ENCODE measurements at places on chromosomes 2 and 18.

DNA sequence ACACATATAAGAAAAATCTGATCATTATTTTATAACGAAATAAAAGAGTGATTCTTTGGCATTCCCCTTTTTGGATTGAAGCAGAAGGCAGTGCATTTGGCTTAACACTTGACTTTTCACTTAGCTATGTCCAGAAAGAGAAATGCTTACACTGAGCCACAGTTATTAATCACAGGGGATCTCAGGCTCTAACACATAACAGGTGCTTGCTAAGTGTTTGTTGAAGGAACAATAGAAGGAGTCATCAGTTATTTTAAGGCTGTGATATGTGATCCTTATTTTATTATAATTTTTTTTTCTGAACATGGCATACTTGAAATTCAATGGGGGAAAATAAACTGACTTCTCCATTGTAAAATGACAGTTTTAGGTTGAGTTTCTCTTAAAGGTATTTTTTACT is 209.5 kb downstream of the UBE2E3 start:
- no peak for DNase-seq

- no peak for DNase-seq
Observed at GRCh38 chr2:136055929-136056688, 61.8 kb downstream of the CXCR4 start.

DNA sequence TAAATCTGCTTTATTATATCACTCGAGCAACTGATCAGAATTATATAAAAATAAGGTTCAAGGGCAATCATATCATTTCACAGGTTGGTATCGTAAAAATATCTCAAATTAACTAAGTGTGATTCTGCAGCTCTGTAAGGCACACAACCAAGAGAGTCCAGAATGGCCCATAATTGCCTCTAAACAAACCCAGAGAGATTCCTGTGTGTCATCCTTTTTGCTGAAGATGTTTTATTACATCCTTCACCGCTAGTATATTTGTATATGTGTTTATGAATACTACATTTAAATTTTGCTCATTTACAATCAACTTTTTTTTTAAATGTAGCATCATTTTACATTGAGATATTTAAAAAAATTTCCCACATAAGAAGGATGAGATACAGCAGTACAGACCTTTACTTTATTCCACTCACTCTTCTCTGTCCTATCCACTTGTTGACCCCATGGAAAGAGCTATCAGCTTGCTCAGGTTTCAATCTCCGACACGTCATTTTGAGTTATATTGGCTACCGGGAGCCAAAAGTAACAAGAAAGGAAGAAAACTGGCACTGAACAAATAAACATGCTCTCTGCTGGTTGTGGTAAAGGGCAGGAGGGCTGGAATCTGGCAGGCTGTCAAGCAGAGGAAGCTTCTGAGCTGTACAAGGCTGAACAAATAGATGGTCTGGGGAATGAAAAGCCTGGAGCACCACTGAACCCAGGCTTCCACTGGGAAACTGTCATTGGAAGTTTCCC is 23.1 kb downstream of the PLA2R1 start:
- no peak for DNase-seq

DNA sequence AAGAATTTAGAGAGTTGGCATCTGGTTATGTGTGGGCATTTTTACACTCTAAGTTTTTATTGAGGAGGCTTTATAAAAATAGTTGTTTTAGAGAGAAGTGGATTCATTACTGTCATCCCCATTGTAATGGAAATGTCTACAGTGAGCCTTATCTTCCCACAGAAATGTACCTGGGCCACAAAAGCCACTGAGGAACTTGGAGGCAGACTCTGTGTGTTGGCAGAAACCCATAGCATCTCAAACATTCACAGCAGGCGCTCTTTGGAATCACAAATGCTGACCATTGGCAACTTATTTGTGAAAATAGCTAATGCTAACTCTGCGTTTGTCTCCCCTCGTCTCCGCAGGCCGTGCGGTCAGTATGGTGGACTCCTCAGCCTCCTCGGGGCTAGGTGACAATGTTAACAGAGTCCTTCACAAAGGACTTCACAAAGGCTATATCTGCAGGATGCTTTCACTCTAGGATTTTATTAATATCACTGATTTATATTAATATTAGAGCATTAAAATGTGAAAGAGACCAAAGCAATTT is 689.1 kb upstream of the POU3F3 start:
- no peak for DNase-seq

DNA sequence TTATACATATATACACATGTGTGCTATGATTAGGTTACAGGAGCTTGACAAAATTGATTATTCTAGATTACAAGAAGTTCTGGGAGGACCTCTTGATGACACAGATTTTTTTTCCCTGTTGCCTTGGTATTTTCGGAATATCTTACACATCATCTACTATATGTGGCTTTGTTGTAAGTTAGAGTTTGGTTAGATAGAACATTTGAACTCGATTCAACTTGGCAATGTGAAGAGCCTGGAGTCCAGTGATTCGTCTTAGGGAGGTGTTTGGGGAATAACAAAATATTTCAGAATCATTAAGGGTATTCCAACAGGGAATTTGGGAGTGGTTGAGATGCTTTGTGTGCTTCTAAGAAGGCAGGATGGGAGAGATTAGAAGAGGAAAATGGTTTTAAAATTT is 39.3 kb upstream of the EFEMP1 start:
- DNase-seq: no peak

- DNase-seq: no peak
Observed at GRCh38 chr2:219624565-219624964, 2.9 kb upstream of the SLC4A3 start.

DNA sequence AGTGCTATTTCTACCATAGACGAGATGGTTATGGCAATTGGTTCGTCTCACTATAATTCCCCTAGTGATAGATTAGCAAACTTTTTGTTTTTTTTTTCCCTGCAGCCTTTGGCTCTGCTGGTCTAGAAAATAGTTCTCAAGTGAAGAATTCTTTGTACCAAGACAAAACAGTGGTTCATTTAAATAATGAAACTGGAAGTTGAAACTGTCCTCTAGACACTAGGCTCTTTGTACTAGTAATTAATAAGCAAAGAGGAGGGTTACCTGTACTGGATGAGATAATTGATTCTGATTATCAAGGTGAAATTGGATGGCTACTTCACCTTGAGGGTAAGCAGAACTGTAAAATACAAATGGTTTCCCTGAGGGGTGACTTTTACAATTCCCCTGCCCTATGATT is 156.9 kb upstream of the DCC start:
- DNase-seq: no peak

- no peak for DNase-seq
Observed at GRCh38 chr2:42908518-42909200, 116.3 kb upstream of the HAAO start.

DNA sequence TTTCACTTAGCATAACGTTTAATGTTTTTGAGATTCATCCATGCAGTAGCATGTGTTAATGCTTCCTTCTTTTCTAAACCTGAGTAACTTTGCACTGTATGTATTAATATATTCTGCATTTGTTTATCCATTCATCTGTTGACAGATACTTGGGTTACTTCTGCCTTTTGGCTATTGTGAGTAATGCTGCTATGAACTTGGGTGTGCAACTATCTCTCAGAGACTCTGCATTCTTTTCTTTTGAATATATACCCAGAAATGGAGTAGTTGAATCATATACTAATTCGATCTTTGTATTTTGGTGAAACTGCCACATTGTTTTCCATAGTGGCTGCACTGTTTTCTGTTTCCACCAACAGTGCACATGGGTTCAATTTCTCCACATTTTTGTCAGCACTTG is 128.3 kb downstream of the SH3BP4 start:
- no peak for DNase-seq

- no peak for DNase-seq
Observed at GRCh38 chr2:233480490-233481202, 85.9 kb downstream of the USP40 start.

Data from stimulated activated CD8-positive, alpha-beta memory T cell treated with anti-CD3 and anti-CD28 coated beads, Interleukin-15, amount 100 ng/mL, for 24 hours (primary cell).